Hindlimb muscle (tissue), 1 donor: ENCODE measurements at places on chromosomes 16 and 17.

GRCh38 chr17:76005263-76006149 lies 4.9 kb downstream of the CDK3 start:
- DNase-seq, result peak; percentile 73

DNA sequence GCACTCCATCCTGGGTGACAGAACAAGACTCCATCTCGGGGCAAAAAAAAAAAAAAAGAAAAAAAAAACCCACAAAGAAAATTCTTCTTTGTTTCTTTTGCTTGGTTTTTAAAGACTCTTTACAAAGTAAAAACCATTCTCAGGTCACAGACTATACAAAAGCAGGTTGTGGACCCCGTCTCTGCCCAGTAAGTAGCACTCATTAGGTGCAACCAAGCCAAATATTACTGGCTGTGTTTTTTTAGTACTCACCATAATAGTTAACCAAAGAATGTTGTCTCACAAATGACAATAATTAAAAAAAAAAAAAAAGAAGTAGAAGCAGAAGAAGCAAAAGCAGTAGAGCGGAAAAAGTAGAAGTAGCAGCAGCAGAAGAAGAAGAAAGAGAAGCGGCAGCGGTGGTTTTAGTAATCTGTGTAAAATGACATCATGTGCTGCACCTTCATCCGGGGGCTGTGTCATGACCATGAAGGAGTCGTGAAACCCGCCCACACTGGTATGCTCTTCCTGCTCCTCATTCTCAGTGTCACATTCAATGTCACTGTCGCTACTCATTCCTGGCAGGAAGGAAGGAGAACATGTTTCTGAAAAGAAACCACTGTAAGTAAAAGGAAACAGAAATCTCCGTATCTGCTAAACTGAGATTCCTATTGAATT lies 105.4 kb downstream of the TRIM37 start:
- DNase-seq, result peak; percentile 4

GRCh38 chr17:38559051-38559879 lies 46.5 kb downstream of the SRCIN1 start:
- peak; percentile 49 for DNase-seq

DNA sequence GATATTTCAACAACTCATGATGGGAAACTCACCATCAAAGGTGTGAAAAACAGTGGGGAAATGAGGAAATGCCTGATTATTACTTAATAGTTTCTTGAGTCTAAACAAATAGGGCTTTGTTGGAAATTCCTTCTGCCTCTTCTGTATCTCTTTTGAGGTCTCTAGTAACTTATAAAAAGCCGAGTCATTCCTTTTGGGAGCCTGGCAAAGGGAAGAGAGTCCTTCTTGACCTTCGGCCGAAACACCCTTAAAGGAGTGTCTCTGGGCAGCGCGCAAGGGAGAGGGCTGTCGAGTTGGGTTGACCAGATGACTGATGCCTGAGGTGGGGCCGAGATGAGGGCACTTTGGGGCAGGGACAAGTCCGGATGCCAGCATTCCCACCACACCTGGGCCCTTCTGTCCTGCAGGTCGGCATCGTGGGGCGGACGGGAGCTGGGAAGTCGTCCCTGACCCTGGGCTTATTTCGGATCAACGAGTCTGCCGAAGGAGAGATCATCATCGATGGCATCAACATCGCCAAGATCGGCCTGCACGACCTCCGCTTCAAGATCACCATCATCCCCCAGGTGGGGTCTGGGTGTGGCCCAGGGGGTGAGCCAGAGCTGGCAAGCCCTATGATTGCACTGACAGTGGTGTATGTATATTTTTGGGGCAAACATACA lies 89.2 kb downstream of the ABCC6 start:
- no peak for DNase-seq

GRCh38 chr17:42554250-42555121 lies 1.8 kb downstream of the HSD17B1 start:
- peak; percentile 91 for DNase-seq

- no peak for DNase-seq
Measured at GRCh38 chr16:78069913-78070312, 29.5 kb upstream of the WWOX start.

- no peak for DNase-seq
Measured at GRCh38 chr17:33369876-33370275, 76.8 kb upstream of the ASIC2 start.

DNA sequence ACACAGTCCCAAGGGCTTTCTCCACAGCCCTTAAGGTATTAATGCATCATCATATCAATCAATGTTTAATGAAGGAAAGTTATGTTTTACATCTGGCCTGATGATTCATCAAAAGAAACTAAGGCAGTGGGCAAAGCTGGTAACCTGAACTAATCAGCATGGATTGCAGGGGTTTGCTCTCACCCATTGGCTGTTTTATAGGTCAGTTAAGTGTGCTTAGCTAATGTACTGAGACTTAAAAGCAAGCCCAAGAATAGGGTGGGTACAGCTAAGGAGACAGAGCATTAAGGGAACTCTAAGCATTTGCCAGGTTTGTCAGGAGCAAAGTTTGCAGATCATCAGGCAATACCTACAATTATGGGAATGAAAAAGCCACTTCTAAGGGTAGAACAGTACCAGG lies 1247.6 kb downstream of the CDH8 start:
- no peak for DNase-seq

GRCh38 chr17:77585142-77585860 lies 373.2 kb upstream of the TNRC6C start:
- DNase-seq, result no peak

GRCh38 chr16:48560692-48561091 lies 49.3 kb downstream of the N4BP1 start:
- no peak for DNase-seq

DNA sequence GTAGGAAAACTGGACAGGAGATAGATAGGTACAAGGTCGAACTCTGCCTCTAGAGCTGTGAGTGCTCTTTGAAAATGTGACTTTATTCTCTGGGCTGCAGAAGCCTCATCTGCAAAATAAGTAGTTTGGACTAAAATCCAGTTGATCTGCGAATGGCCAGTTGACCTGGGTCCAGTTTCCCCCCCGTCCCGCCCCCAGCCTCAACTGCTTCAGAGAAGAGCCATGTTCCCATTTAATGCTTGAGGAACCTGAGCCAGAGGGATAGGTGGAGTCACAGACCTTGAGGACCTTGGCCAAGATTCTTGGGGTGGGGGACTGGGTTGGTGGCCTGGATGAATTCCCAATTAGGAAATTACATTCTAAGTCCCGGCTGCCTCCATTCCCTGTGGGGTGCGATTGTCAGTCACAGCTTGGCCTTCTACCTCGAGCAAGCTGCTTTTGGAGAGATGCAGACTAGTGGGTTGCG lies 14.1 kb downstream of the TBX2 start:
- no peak for DNase-seq

GRCh38 chr17:72193391-72194106 lies 72.7 kb downstream of the SOX9 start:
- no peak for DNase-seq

DNA sequence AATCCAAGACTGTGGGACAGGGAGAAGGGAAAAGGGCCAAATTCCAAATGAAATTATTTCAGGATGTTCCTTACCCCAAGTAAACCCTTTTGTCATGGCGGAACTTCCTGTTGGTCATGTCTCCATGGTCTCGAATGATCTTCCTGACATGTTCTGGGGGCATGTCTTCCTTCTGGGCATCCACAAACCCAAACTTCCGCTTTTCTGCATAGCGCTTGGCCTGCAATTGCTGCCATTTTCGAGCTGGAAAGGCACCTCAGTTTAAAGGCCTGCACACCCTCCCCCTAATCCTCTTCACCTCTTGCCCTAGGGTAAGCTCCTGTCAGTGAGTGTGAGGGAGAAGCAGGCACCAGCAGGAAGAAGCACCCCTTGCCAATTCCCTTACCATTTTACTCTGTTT lies 1.2 kb downstream of the PRPF8 start:
- DNase-seq, result no peak

GRCh38 chr16:15548482-15548891 lies 94.5 kb downstream of the MARF1 start:
- DNase-seq, result no peak

DNA sequence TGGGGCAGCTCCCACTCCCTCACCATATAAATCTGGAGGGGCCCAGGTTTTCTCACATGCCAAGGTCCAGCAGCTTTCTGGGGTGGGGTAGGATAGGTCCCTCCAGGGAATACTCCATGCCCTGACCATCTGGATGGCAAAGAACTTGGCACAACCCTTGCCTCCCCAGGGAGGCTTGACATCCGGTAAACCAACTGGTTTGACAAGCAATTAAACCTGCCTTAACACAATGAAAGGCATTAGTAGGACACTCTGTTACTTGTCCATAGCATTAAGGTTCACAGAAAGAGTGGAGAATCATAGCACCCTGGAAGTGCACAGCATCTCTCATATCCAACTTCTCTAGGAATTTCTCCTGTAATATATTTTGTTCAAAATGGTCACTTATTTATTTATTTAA lies 63.9 kb upstream of the MAF start:
- no peak for DNase-seq

GRCh38 chr16:74304164-74304834 lies 7.7 kb downstream of the PSMD7 start:
- DNase-seq, result no peak

DNA sequence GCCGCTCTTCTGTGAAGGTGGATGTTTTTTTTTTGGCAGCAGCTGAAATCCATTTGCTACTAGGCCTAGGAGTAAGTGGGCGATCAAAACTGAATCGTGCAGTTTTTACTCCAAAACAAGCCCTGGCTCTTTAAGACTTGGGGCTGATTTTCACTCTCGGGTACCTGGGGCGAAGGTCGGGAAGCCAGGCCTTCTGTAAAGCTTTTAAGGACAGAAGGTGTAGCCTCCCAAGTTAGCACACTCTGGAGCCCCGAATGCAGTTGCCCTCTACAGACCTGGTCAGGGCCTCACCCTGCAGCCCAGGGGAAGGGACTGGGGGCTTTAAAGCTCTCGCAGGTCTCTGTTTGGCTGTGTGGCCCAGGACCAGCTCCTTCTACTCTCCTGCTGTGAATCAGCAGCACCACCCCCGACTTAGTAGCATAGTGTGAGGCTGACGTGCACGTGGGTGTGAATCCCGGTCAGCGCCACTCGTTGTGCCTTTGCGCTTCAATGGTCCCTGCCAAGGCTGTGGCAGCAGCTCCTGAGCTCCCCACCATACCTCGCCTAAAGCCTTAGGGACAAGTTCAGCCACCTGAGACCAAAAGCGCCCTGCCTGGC lies 49.9 kb downstream of the TMEM235 start:
- no peak for DNase-seq

DNA sequence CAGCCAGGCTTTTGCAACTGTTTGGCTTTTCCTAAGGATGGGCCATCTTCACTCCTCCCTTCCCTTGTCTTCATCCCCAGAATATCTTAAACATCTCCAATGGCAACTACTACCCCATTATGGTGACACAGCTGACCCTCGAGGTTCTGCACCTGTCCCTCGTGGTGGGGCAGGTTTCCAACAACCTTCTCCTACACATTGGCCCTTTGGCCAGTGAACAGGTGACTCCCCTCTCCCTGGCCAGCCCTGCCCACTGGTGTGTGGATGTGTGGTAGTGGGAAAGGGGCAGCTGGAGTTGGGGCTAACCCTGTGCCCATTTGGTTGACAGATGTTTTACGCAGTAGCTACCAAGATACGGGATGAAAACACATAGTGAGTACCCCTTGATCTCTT lies 4.7 kb downstream of the TMEM106A start:
- DNase-seq, result no peak

- no peak for DNase-seq
Measured at GRCh38 chr16:86934581-86935375, 356.4 kb downstream of the FOXL1 start.

DNA sequence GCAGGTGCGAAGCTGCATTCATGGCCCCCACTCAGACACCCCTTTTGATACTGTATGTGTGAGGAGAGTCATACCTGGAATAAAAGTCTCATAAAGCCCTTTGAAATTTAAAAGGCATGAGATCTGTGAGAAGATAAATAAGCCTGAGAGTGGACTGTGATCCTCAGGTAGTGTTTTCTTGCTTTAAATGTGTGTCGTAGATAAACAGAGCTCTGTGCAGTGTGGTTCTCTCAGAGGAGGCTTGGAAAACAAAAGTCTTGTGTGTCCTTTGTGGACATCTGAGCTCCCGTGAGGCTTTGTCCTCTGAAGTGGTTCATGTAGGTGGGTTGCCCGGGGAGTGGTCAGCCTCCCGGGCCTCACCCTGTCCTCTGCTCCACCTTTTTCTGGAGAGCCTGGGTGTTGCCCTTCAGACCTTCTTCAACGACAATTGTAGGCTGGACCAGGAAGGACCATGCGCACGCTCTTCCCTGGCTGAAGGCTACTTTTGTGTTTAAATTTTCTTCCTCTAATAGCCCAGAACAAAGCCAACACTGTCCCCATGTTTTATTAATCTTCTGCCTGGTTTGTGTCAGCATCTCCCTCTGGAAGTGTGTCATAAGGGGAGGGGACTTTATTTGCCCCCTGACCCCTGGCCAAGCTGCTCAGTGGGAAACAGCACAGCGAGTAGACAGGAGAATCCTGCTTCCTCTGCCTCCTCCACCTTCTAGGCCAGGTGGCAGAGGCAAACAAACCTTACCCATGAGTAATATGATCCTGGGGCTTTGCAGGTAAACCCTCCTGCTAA lies 151.2 kb downstream of the MSI2 start:
- no peak for DNase-seq

DNA sequence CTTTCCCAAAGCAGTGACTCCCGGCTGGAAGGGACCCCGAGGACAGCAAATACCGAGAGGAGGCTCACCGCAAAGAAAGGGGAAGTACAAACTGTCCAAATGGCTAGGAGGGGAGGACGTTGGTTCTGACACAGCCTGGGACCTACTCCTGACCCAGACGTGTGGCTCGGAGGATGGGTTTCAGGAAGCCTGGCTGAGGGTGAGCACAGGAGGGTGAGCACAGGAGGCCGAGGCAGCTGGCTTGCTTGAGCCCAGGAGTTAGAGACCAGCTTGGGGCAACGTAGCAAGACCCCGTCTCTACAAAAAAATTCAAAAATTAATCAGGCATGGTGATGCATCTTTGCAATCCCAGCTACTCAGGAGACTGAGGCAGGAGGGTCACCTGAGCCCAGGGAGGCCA lies 83.2 kb downstream of the C16orf78 start:
- no peak for DNase-seq
